ENCODE measurements at places on chromosomes 2 and 18.

DNA sequence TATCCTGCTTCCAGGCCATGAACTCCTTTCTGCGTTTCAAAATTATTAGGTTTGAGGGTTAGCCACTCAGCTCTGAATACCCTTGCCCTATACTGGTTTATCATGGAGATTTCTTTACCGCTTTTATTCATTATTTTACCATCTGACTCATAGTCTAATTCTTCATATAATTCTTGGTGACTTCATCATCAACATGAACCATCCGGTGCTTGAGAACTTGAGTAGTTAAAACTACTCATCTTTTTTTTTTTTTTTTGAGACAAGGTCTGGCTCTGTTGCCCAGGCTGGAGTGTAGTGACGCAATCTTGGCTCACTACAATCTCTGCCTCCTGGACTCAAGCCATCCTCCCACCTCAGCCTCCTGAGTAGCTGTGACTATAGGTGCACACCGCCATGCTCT lies 94.2 kb upstream of the LHCGR start:
- DNase-seq: no peak

DNA sequence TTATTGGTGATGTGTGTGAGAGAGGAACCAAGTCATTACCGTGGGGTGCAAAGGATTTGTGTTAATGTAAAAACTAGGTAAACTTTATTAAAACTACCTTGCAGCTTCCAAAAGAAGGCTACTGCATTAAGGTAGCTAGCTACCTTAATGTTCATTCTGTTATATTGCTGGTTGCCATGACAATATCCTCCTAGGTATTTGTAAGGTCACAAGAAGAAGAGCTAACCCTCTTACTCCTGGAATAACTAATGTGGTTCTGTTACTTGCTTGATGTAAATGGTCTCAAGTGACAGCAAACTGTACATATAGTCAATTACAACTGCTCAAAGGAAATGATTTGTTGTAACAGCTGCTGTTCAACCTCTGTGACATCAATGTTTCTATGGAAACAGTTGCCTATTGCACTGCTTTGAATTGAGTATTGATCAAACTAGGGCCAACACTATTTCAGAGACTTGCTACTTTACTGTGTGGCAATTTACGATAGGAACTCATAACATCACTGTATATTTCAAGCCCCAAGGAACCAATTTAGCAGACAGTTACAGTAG lies 319.8 kb upstream of the HNRNPA3 start:
- no peak for DNase-seq

DNA sequence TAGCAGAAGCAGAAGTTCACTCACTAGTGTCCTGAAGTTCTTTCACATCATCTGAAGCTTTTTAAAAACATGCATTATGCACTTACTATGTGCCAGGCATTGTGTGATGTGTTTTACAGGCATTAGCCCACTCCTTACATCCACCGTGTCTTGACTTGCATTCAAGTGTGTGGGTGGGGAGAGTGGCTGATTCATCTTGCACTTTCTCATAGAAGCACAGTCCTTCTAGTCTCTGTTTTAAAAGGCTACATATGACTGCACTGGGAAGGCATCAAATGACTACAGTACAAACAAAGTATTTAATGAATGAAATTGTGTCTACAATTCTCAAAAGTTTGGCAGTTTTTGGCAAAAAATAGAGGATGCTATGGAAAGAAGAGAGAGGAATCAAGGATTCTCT lies 21.6 kb upstream of the DSC3 start:
- DNase-seq: no peak

- DNase-seq: no peak
Measured at GRCh38 chr2:85238607-85239006, 89.2 kb downstream of the TGOLN2 start.

DNA sequence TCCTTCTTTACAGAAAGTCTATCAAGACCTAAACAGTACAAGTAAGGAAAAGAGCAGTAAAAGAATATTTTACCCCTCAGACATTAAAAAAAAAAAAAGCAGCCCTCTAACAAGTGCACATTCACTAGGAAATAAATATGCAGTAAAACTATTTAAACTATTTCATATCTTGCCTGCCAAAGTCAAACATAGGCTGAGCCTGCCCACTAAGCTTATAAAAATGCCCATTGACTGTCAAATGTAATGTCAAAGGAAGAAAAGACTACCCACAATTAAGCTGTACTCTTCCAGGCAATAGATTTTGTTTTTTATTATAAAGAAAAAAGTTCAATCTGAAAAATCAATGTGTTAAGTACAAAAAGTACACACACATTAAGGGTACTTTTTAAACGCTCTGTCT lies 11.8 kb downstream of the ALS2 start:
- DNase-seq: no peak

DNA sequence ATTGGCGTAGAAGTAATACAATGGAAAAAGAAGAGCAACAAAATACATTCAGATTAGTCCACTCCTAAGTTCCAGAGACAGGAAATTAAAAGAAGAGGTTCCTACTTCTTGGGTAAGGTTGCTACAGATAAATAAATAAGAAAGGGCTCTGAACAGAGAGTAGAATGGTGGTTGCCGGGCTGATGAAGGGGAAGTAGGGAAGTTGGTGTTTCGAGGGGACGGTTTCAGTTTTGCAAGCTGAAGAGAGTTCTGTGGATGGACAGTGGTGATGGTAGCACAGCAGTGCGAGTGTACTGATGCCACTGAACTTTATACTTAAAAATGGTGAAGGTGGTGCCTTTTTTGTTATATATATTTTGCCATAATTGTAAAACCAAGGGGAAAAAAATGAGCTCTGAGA lies 48.2 kb downstream of the CABYR start:
- DNase-seq: no peak

DNA sequence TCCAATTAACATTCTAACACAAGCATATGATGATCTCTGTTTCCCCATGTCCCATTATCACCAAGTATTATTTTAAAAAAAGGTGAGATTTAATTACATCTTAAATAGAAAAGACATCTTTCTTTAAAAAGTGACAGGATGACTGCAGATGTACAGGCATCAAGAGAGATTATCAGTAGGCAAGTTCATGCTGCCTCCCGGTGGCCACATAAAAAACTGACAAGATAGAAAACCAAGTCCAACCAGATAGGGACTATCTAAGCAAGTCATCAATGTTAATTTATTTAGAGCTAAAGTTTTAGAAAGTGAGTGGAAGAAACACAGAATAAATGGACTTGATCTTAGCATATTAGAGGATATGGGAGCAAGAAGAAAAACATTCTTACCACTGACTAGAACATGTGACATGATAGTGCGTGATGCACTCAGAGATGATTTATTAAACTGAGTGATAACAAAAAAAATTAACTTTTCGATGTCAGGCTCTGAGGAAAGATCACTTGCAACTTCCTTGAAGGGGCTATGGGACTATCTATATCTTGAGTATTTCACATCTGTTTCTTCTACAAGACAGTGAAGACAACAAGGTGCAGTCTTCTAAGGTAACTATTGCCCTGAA lies 5.4 kb upstream of the TDRD15 start:
- DNase-seq: no peak

- DNase-seq: no peak
Measured at GRCh38 chr2:181523756-181524155, 66.6 kb downstream of the ITGA4 start.

GRCh38 chr2:233407771-233408181 lies 53.5 kb downstream of the DGKD start:
- no peak for DNase-seq

GRCh38 chr2:161122772-161123530 lies 37.3 kb upstream of the TANK start:
- DNase-seq: no peak

GRCh38 chr2:178380763-178381162 lies 70.2 kb downstream of the PRKRA start:
- no peak for DNase-seq

DNA sequence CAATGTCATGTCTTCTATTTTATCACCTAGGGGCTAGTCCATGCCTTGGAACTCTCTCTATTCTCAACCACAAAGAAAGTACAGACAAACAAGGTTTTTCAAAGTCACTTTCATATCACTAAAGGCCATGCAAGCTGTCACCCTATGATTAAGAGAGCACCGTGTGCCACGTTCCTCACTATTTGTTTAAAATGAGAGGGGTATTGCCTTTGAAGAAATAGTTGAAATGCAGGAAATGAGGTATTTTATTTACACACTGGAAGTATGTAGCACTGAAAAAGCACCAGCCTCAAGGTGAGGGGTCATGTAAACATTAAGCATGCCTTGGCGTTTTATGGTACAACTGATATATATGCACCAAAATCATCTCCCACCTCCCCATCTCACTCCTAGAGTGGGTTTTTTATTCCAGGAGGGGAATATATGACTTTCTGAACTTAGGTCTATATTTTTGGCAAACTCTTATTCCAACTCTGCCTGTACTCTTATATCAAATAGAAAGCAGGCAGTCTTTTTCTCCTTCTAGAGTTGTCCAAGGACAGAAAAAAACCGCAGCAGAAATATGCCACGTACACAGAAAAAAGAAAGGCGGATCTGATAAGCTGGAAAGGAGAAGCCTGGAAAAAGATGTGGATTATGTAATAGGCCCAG lies 53.5 kb downstream of the VSNL1 start:
- DNase-seq: no peak

- DNase-seq: peak; percentile 64
Measured at GRCh38 chr18:5893956-5894610, 1.2 kb downstream of the TMEM200C start.

- no peak for DNase-seq
Measured at GRCh38 chr2:23488584-23488983, 103.6 kb downstream of the KLHL29 start.

GRCh38 chr2:137659616-137660015 lies 304.7 kb upstream of the HNMT start:
- DNase-seq: no peak

- no peak for DNase-seq
Measured at GRCh38 chr2:150859162-150859561, 371.7 kb upstream of the RND3 start.

GRCh38 chr2:204695506-204695905 lies 150.2 kb downstream of the PARD3B start:
- no peak for DNase-seq

GRCh38 chr2:62787386-62787785 lies 81.9 kb downstream of the EHBP1 start:
- DNase-seq: no peak

- DNase-seq: no peak
Measured at GRCh38 chr18:34847408-34847807, 137.3 kb downstream of the DTNA start.

- DNase-seq: no peak
Measured at GRCh38 chr2:206836722-206837121, 71.3 kb downstream of the FASTKD2 start.
